ENCODE measurements at places on chromosomes 3 and 15. TPM values are rescaled to one million over a fixed set of nuclear protein-coding genes. Genes with fewer than 3 reads are reported as not detected.

GRCh38 chr3:169240786-169241486 lies 422.6 kb downstream of the MECOM start:
- DNase-seq, result no peak
- H3K4me3 ChIP-seq, result no peak overlapping the region
- H3K27me3 ChIP-seq, result peaks cover 25% of the 10 kb centered on the region
- peaks cover 2% of the 10 kb centered on the region for H3K4me1 ChIP-seq
- no peak overlapping the region for H3K27ac ChIP-seq
- H3K36me3 ChIP-seq, result no peaks in the 10 kb centered on the region

ERICH6 gene
- total RNA-seq, result not detected

GRCh38 chr3:32961189-32961715 lies 9.8 kb downstream of the CCR4 start:
- H3K36me3 ChIP-seq, result peaks cover 3% of the 10 kb centered on the region
- no peaks in the 10 kb centered on the region for H3K27me3 ChIP-seq
- no peak for DNase-seq
- no peak overlapping the region for H3K27ac ChIP-seq
- no peak overlapping the region for H3K4me3 ChIP-seq
- peaks cover 6% of the 10 kb centered on the region for H3K4me1 ChIP-seq

GRCh38 chr3:102053375-102053989 lies 204.2 kb downstream of the NFKBIZ start:
- DNase-seq, result no peak
- peaks cover 8% of the 10 kb centered on the region for H3K36me3 ChIP-seq
